HS-5 (cell line): ENCODE measurements at places on chromosomes 3 and 15.

DNA sequence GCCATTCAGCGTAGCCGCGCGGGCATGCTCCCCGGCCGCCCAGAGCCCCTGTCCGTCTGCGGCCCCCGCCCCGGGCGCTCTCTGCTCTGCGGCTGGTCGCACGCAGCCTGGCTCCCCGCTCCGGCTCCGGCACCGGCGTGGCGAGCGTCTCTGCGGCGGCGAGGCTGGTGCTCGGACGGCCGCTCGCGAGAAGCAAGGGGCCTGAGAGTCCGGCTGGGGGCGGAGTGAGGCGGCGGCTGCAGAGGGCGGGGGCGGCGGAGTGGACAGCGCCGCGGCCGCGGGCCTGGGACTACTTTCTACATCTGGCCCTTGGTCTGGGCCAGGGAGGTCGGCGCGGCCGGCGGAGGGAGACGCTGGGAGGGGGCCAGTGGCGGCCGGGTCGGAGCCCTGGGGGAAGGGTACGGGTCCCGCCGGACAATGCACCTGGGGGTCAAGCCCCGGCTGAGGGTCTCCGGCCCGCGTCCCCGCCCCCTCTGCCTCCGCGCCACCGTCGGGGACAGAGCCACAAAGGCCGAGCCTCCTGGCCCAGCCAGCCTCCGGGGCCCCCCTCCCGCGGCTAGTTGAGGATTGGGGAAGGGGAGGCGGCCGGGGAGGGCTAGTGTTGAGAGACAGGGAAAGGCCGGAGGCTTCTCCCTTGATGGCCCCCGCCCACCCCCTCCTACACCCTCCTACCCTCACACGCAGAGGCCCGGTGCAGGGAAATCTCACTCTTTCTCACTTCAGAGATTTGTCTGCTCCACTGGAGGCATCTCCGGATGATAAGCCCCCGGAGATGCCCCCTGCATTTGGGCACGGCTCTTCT lies at the start of gene PRTG:
TSS of gene PRTG (minus strand) at position 226 of the 802 bp plus-strand sequence. CDS start at position 5, 221 bp downstream.
- DNase-seq, result peak; percentile 18

DNA sequence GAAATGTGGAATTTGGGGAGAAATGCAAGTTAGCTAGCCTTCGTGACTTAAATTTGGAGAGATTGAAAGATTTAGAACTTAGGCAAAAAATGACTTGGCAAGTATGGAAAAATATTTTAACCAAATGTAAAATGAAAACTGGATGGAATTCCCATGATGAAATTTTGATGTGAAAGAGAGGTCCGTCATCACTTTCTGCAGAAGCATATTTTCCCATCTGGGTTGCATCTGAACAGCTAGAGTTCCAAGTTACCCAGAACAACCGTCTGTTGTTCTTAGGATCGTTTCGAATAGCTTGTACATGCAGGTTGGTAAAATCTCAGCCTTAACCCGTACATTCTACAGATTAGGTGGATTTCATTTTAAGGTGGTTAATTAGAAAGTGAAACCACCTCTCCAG lies 136.3 kb downstream of the GHSR start:
- DNase-seq, result no peak

DNA sequence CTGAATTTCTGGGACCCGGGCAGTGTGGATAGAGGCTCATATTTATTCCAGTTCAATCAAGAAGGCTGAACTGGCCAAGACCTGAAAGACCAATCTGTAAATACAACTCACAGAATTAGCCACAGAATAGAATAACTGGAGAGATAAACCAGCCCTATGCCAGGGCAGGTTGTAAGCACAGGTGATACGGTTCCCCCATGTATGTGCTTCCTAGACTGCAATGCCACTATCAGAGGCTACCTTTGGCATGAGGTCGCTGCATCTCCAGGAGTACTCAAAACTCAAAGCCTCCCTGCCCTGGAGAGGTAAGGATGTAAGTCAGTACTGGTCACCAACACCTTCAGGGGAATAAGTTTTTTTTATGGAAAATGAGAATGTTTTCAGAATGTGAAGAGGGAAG lies 235.5 kb downstream of the NR1D2 start:
- DNase-seq, result no peak

- DNase-seq, result peak; percentile 31
Observed at GRCh38 chr3:164155400-164155799, 922.9 kb downstream of the SI start.

GRCh38 chr3:150736316-150736719 lies 26.7 kb downstream of the SIAH2 start:
- DNase-seq, result no peak

- peak; percentile 61 for DNase-seq
Observed at GRCh38 chr3:160697637-160698380, 20.8 kb downstream of the ARL14 start.

DNA sequence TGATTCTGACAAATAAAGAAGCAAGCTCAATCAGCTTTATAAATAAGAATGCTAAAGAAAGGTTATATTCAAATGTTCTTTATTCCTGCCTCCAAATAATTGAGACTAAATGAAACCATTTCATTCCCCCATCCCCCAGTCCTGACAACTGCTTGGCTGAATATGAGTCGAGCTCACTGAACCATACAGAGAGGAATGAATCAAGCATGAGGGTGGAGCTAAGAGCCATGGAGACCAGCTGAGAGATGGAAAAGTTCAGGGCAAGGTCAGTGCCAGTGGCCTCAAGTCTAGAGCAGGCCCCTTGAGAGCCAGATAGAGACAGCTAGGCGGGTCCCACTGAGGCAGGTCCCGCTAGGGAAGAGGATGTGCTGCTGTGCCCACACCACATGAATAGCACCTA lies 188.7 kb upstream of the EIF1B start:
- DNase-seq, result peak; percentile 39

DNA sequence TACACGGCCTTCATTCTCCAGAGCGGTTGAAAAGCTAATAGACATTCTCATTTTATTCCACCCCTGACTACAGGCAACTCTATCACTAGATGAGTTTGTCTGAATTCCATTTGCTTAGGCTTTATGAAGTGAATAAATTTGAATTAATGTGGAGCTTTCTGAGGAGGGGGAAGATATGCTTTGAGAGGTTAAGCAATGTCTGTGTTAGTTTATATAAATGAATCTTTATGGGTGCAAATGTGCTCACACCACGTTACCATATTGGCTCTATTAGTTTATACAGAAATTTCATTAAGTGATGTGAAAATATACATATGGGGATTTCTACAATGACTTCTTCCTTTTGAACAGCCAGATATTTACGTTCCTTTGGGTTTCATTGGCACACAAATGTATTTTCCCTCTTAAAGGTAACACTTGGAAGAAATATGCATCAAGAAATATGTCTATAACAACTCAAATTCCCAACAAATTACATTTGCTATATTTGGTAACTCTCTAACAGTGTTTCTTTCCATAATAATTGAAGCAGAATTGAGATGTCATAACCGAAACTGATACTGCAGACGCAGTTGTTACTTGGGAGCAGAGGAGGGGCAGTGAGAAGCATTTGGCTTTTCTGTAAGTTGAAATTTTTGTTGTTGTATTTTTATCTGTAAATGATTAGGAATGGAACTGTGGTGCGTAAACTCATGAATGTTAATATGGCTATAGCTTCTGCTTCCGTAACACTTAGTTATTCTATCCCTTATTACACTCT lies 359.4 kb downstream of the CACNA2D3 start:
- DNase-seq, result no peak

- no peak for DNase-seq
Observed at GRCh38 chr15:57506422-57506821, 85.3 kb upstream of the MYZAP start.

GRCh38 chr3:129596194-129597086 lies 10.0 kb downstream of the PLXND1 start:
- no peak for DNase-seq
